ENCODE measurements at places on chromosomes 4 and X.

DNA sequence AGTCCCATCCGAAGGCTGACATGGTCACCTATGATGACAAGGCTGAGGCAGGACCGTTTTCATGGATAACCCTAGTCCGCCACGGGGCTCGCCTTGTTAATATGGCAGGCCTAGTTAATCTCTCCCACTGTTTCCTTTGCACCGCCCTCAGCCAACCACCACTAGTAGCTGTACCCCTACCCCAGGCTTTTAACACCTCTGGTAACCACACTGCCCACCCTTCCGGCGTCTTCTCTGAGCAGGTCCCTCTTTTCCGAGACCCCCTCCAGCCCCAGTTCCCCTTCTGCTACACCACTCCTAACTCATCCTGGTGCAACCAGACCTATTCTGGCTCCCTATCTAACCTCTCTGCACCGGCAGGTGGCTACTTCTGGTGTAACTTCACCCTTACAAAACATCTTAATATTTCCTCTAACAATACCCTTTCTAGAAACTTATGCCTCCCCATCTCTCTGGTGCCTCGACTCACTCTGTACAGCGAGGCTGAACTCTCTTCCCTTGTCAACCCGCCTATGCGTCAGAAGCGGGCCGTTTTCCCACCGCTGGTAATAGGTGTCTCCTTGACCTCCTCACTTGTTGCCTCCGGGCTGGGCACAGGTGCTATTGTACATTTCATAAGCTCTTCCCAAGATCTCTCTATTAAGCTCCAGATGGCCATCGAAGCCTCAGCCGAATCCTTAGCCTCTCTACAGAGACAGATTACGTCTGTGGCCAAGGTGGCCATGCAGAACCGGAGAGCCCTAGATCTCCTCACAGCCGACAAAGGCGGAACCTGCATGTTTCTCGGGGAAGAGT lies 964.4 kb downstream of the RPA4 start:
- DNase-seq, result no peak

DNA sequence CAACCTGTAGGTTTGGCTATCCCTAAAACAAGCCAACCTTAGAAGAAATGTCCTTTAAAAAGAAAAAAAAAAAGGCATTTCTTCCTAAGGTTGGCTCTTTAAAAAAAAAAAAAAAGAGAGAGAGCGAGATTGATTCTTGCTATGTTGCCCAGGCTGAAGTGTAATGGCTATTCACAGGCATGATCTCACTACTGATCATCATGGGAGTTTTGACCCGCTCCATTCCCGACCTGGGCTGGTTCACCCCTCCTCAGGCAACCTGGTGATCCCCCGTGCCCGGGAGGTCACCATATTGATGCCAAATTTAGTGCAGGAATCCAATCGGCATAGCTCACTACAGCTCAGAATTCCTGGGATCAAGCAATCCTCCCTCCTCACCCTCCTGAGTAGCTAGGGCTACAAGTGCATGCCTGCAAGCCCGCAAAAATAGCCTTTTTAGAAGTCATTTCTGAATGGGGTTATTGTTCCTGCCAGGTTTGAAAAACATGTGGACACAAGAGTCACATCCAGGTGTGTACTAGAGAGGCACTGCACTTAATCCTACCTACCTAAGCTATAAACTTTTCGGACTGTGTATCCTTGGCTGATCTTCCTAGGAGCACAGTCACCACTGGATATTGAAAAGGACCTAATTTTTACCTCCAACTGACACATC lies 61.4 kb upstream of the ZCCHC13 start:
- no peak for DNase-seq

DNA sequence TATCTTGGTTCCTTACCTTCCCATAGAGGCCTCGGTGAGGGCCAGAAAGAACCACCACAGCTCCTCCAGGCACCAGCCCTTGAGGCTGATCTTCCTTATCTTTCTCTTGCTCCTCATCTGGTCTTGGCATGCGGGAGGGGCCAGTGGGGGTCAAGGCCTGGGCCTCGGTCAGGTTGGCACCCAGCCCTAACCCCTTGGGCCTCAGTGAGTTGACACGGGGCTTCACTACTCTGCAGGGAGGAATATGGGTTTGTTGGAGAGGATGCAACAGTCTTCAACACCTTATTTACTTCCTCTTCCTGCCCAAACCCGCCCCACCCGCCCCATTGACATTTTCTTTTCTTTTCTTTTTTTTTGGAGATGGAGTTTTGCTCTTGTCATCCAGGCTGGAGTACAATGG lies 6.0 kb downstream of the GPKOW start:
- no peak for DNase-seq

DNA sequence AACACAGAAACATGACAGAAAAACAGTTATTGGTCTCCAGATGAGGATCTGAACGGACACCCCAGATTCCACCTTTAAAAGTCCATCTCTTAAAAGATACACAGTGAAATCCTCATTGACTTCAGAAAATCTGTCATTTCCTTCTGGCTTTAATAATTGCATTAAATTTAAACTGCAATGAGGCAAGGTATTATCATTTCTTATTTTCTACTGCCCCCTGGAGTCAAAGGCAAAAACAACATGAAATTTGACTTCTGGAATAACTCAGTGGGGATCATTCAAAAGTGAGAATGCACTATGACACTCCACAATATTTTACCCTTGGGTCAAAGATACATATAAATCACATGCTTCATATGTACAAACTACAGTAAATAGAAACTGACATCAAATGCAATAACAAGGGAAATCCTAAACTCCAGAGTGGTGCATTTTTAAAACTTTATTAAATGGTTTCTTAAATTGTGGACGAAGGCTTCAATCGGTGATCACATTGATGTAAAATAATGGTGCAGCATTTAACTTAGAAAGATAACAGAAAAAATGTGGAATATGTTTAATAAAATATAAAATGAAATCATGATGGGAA lies 56.4 kb upstream of the SPANXN1 start:
- DNase-seq, result no peak

DNA sequence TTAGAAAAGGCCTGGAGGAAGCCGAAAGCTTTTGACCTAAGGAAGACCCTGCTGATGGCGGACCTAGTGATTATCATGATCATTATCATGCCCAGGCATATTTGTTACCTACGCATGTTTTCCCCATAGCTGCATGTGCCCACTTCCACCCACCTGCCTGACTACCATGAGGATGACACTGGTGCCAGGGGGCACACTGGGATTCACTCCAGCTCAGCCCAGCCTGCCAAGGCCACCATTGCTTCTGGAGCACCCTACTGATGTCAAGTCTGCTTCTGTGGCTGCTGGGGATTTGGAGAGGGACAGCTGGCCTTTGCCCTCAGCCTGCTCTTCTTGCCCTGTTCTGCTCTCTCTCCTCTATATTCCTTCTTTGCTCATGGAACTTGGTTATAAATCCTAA lies 124.7 kb upstream of the NALF2 start:
- no peak for DNase-seq

DNA sequence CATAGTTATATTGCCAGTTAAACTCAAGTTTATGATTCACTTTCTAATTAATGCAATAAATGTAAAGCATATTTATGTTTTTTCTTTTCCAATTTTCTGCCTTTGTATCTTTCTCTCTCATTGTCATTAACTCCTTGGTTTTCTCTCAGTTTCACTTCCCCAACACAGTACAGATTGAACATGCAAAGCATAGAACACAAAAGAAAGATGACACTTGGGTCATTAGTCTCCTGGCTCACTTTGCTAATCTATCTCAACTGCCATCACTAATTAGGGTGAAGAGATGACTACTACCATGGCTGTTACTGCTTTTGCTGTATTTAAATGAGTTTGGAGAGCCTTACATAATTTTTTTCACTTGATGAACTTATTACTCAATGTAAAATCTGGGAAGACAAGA lies 12.3 kb upstream of the NAA11 start:
- DNase-seq, result no peak

- DNase-seq, result peak; percentile 45
Measured at GRCh38 chrX:149962859-149963757, 24.8 kb upstream of the EOLA2 start.

DNA sequence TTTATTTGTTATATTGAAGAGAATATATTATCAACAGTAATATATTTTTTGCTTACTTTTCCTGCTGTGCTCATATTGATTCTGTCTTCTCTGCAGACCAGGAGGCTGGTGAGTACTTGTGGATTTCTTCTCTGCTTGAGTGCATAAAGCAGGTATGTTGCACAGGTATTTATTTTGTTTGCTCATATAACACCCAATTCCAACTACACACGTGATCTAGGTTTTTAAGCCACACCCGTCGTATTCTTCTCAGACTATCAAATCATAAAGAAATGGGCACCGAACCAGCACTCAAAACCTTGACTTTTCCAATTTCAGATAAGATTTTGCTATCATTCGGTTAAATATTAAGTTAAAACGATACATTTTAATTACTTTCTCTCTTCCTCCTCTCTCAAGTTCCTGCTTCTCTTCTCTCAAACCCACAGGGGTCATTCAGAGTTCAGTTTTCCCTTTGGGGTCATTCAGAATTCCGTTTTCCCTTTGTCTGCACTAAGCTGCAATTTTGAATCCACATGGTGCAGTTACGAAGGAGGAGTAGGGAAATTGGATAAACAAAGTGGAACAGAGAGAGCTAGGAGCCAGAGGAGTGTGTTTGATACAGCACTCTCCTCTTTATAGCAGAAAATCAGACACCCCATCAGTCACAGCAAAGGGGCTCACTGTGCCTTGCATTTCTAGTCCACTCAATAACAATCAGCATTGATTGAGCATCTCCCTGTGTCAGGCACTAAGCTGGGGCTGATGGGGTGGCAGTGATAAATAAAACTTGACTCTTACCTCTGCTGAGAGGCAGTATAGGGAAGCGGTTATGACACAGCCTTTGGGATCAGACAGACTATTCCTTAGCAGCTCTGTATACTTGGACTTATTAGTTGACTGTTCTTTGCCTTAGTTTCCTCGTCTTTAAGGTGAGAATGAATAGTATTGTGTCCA lies at the start of gene ADH1C:
Gene ADH1C, minus strand, starts transcription at position 145 of the 936 bp plus-strand sequence. Its CDS starts 71 bp downstream, at position 74.
- no peak for DNase-seq

DNA sequence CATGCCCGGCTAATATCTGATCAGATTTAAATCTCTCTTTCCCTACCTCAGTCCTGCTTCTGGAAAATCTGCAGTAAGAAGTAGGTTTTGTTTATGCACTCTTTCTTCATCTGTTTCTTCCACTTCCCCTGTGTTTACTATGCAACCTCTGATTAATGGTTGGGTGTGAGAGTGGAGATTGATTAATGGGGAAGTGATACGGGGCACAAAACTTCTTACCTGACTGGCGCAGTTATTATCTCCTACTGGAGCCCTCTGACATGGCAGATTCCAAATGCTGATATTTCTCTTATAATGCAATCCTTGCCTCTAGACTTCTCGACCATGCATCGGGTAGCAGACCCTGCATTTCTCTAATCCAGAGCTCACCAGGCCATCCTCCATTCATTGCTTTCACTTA lies 60.2 kb upstream of the HPGD start:
- DNase-seq, result no peak

GRCh38 chr4:36067116-36067515 lies 177.2 kb downstream of the ARAP2 start:
- no peak for DNase-seq

DNA sequence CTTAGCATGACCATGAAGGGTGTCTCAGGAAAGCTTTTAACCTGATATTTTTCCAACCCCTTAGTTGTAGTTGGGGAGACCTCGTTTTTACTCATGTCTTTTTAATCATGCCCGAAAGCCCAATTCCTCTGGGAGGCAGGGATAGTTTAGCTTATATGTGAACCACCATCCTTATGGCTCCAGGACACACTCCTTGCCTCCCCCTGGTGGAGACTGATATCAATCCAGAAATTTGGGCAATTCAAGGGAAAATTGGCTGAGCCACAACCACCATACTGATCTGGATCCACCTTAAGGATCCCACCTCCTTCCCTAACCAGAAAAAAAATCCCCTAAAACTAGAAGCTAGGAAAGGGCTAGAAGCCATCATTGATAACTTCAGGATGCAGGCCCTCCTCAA lies 13.4 kb upstream of the COL25A1 start:
- DNase-seq, result no peak

- no peak for DNase-seq
Measured at GRCh38 chr4:28373191-28373590, 1512.5 kb downstream of the STIM2 start.

DNA sequence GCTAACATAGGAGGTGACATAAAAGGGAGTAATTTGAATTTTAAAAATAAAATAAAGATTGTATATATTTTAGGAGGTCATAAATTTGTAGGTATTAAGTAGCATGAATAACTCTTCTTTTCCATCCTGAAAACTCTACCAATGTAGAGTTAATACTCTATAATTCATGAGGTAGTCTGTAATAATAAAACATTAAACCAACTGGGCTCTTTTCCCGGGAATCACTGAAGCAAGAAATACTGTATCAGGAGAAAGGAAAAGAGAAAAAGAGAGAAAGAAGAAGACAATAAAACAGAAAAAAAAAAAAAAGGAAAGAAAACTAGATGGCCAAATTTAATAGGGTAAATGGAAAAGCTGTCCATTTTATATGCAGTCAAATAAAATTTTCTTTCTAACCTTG lies 984.4 kb downstream of the CCSER1 start:
- DNase-seq, result no peak

- DNase-seq, result no peak
Measured at GRCh38 chrX:70480660-70481018, 36.0 kb downstream of the DLG3 start.

DNA sequence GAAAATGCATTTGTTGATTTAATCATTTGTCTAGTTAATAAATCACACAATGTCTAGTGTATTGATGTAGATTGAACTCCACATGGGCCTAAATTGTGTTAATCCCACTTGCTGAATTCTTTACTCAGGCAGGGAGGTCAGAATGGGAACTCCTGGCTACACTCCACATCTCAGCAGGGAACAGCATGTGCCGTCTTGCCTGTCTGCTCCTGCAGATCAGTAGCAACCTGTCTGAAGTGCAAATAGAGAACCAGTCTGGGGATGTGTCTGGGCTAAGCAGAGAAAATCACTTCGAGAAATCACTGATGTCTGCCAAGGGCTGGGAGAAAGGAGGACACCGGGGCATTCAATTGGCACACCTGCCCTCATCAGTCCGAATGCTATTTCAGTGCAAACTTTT lies 16.5 kb upstream of the MXRA5 start:
- DNase-seq, result no peak

DNA sequence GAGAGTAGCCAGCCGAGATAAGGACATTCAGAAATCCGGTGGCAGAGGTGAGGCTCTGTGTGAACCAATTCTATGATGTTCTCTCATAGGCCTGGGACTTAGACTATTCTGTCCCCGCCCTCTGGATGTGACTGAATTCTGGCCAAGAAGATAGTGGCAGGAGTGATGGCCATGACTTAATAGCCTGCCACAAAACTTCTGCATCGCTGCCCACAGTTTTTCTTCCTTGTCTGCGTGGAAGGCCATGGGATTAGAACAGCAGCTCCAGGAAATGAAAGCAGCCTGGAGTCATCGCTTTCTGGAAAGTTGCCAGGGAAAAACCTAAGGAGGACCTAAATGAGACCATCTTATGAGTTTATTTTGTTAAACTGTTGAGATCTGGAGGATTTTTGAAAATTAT lies 134.7 kb downstream of the F11 start:
- DNase-seq, result no peak

DNA sequence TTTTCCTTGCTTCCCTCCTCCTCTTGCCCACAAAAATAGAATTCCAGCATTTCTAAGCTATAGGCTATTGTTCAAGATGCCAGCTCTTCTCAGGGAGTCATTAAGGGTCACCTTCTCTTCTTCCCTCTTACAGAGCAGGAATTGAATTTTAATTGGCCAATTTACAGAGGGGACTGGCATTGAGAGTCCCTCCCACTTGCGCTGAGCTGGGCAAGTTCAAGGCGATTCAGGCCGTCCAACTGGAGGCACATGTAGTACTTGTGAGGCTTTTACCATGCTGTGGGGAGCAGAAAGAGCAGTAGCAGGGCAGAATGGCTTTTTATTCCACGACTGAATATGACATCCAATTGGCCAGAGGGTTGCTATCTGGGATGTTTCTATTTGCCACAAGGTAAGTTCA lies 181.9 kb downstream of the SOWAHB start:
- no peak for DNase-seq

GRCh38 chr4:82975792-82976191 lies 34.8 kb downstream of the LIN54 start:
- no peak for DNase-seq
